A172 (cell line): ENCODE measurements at places on chromosomes 1 and 21.

DNA sequence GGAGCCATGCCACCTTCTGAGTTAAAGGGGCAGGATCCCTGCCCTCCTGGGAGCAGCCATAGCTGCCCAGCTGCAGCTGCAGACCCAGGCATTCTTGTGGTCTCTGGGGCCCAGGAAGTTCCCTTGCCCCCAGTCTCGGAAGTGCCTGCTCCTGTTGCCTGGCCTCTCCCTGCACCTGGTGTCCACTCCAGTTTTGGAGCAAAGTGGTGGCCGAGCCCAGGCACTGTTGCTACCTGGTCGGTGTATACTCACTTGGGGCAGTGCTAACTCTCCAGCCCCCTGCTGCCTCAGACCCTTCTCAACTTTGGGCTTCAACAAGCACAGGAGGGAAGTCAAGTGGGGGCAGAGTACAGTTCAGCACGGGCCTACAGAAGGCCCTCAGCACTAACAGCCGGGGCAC is 352.9 kb upstream of the NCAM2 start:
- DNase-seq, result no peak

DNA sequence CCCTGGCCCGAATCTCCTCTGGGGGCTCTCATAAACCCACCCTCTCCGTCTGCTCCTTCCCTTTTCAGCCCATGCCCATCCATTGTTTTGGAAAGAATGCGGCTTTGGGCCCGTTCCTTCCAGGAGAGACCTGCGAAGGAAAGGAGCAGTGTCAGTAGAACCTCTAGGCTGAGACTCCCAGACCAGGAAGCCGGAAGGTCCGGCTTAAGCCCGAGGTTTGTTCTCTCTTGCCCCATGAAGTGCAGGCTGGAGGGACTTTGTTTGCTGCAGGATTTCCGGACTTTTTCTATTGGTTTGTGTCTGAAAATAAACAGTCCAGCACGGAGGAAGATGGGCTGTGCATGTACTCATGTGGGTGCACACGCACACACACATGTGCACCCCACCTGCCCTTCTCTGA is 49.8 kb downstream of the ELK4 start:
- no peak for DNase-seq

- DNase-seq, result no peak
Measured at GRCh38 chr1:43887748-43888147, 45.9 kb upstream of the ARTN start.

DNA sequence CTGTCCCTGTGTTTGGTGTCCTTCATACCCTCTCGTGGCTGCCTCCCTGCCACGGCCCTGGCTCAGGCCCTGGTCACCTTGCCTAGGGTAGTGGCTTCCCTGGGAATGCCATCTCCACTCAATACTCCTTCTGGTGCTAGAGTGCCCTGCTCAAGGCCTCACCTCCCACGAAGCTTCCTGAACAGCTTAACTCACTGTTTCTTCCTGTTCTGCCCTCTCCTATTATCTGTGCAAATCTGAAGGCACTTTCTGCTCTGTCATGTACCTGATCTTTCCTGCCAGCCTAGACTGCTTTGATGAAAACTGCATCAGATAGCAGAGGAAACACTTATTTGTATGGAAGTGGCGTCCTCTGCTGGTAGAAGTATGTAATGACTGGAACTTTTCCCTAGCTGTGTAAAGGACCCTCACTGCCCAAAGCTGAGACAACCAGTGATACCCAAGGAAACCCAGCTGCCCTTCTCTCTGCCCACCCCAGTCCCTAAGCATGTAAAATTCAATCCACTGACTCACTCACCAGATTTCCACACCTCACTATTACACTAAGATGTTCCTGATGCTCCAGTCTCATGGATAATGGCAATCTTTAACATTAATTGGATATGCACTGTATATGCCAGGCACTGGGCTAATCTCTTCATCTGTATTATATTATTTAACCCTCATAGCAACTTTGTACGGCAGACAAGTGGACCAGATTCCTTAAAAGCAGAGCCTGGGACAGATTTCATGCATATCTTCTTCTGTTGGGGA is 36.2 kb upstream of the BTG2 start:
- peak; percentile 77 for DNase-seq

- peak; percentile 56 for DNase-seq
Measured at GRCh38 chr1:3320246-3321152, 134.0 kb upstream of the ARHGEF16 start.

- DNase-seq, result peak; percentile 47
Measured at GRCh38 chr1:98903261-98903660, 101.4 kb downstream of the PLPPR5 start.

DNA sequence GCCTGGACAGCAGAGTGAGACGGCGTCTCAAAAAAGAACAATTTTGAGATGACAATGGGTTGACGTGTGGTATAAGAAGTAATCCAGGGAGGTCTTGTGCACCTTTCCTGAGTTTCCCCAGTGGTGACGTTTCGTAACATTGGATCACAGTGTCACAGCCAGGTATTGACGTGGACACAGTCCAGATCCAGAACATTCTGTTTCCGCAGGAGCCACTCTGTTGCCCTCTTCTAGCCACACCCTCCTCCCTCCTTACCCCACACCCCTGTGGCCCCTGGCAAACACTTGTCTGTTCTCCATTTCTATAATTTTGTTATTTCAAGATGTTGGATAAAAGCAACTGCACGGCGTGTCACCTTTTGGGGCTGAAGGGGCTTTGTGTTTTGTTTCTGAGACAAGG is 6.5 kb upstream of the TRAPPC10 start:
- no peak for DNase-seq

- DNase-seq, result no peak
Measured at GRCh38 chr1:6471970-6472368, 6.0 kb upstream of the TNFRSF25 start.

DNA sequence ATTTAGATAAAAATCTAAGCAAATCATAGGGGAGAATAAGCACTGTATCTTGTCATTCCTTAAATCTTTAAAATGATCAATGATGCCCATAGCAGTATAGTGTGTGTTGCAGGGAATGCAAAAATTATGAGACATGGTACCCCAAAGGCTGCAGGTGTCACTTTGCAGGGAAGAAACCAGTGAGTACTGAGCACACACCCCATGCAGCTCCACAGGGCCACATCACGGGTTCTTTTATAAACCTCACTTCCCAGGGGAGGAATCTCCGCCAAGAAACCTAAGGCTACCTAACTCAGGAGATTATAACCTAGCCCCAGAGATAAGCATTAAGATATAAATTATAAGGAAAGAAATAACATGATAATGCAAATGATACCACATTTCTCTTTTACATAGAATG is 115.6 kb downstream of the APP start:
- no peak for DNase-seq

- no peak for DNase-seq
Measured at GRCh38 chr21:33478182-33478581, 1.6 kb downstream of the TMEM50B start.

DNA sequence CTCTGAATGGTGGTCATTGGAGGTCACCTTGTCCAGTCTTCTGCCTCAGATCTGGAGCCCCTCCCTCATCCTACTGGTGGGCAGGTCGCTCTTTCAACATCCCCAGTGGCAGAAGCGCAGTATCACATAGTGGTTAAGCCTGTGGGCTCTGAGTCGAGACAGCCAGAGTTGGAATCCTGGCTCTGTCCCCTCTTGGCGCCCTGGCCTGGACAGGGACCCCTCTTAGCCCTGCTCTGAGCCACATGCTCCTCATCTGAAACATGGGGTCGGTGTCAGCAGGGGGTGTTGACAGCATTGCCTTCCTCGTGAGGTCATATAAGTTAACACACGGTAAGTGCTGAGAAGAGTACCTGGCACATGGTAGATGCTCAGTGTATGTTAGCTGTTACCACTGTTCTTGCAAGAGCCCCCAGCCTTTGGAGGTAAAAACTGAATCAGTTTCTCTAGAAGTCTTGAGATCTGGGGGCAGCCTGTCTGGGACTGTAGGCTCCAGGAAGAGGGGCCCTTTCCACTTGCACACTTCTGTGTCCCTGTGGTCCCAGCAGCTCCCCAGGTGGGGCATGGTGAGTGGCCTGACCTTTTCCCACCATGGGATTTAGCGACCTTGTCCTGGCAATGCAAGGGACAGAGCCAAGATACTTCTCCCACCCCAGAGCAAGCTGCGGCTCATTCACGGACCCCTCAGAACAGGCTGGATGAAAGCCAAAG is 6.4 kb downstream of the ZC3H12A start:
- DNase-seq, result no peak

- no peak for DNase-seq
Measured at GRCh38 chr1:156666862-156667609, 10.2 kb downstream of the NES start.

- no peak for DNase-seq
Measured at GRCh38 chr1:67771749-67772148, 61.5 kb downstream of the GNG12 start.

DNA sequence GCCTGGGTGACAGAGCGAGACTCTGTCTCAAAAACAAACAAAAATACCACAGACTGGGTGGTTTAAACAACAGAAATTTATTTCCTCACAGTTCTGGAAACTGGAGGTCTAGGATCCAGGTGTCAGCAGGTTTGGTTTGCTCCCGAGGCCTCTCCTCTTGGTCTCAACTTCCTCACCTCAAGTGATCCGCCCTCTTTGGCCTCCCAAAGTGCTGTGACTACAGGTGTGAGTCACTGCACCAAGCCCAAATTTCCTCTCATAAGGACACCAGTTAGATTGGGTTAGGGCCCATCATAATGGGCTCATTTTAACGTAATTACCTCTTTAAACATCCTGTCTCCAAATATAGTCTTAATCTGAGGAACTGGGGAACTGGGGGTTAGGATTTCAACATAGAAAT is 35.5 kb downstream of the MFSD2A start:
- DNase-seq, result no peak

DNA sequence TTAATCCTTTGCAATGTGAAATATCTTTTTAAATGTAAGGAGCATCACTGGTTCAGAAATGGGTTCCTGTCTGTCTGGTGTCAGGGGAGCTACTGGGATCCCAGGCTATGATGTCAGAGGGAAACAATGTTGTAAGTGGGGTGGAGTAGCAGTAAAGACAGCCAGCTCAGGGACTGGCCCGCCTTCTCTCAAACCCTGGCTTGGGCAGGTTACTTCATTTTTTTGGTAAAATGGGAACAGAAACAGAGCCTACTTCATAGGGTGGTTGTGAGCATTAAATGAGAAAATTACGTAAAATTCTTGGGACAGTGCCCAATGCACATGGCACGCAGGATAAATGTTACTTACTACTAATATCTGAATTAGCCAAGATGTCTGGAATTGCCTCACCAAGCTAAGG is 30.7 kb upstream of the IL20 start:
- peak; percentile 62 for DNase-seq

DNA sequence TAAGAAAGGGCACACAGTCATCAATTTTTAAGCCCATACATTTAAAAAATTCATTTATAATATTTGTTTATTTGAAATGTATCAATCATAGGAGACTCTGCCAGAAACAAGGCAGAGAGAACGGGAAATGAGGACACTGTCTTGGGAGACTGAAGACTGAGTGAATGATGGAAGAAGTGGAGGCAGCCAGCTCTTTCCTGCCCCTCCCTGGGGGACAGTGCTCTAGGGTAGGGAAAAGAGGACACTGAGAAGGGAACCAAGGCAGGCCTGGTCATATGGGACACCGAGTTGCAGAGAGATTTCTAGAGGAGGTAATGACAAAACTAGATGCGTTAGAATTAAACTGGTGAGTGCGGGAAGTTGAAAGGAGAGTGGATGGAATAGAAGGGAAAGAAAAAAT is 31.6 kb downstream of the EEIG2 start:
- no peak for DNase-seq

- DNase-seq, result no peak
Measured at GRCh38 chr1:92168657-92169056, 49.1 kb upstream of the C1orf146 start.
